Activated CD8-positive, alpha-beta memory T cell treated with anti-CD3 and anti-CD28 coated beads for 4 hours (primary cell): ENCODE measurements at places on chromosomes 5 and 9.

DNA sequence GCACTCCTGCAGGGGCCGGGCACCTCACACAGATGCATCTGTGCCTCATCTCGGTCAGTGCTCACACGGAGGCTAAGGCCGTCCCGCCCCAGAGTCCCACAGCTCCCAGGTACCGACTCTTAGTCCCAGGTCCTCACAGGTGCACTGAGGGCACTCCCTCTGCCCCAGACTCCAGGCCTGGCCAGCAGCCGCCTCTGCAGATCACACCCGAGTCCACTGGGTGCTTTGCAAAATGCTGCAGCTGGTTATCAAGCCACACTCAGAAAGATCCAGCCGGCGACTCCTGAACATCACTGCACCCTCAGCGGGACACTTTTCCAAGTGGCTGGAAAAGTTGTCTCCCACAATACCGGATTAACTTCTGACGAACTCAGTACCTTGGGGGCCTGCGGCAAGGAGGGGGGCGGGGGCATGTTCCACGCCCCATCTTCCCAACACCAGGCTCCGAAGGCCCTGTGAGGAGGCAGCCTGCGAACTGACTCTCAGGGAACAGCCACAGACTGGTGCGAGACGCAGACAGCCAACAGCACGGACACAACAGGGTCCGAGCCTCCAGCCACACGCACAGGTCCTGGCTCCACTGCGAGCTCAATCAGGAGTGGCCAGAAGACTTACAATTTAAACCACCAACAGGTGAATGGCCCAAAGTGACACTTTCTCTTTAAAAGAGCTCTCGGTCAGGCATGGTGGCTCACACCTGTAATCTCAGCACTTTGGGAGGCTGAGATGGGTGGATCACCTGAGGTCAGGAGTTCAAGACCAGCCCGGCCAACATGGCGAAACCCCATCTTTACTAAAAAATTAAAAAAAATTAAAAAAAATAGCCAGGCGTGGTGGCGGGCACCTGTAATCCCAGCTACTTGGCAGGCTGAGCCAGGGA lies 4.0 kb downstream of the BRD3 start:
- DNase-seq, result no peak

DNA sequence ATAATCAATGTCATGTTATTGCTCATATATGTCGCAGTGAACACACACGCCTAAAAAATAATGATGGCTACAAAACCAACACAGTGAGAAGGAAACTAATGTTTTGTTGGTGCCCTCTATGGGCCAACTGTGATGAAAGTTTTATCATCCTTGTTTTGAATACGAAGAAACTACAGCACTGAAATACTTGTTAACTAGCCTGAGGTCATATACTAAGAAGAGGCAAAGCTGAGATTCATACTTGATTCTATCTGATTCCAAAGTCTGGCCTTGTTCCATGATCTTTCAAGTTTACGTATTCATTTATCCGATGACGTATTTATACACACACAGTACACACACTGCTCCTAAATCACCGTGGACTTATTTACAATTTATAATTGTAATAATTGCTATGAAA lies 16.1 kb upstream of the DRD1 start:
- no peak for DNase-seq

GRCh38 chr5:80254767-80255430 lies 949 bp downstream of the SERINC5 start:
- no peak for DNase-seq

GRCh38 chr9:135048758-135049444 lies 38.6 kb upstream of the OLFM1 start:
- no peak for DNase-seq

GRCh38 chr9:36023260-36024048 lies 13.3 kb upstream of the RECK start:
- DNase-seq, result peak; percentile 33

DNA sequence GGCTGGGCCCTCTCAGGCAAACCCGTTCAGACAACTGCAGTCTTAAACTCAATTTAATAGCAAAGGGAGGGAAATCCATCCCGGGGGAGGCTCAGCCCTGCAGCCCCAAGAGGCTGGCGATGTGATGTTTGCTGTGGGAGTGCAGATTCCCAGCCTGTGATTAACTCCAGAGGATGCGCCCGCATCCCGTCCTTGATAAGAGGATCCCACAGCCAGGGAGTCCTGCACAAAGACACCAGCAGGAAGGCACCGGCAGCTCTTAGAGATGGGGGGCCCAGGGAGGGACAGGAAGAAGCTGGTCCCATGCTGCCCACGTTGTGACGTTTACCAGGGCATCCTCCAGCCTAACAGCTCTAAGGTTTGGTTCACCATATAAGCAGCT lies 64.7 kb downstream of the MRPL36 start:
- no peak for DNase-seq

- DNase-seq, result no peak
These were observed 295.7 kb downstream of the CTNND2 start for GRCh38 chr5:11608530-11608929.

- no peak for DNase-seq
These were observed 16.6 kb downstream of the FYB1 start for GRCh38 chr5:39202597-39203274.

DNA sequence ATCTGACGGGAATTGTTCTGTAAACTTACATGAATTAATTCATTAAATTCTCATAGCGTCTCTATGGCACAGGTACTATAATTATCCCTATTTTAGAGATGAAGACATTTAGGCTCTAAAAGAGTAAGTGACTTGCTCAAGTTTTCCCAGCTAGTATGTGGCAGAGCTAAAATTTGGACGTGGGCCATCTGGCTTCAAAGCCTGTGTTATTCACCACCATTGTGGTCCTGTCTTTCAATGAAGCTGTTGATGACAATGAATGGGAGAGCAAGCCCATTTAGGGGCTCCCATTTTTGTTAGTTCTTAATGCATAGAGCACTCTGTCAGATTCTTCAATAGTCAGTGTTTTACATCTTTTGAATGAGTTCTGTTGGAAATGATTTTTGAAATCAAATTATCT lies 236.0 kb upstream of the CD180 start:
- no peak for DNase-seq

GRCh38 chr5:18243846-18244245 lies 609.6 kb downstream of the TAF11L14 start:
- DNase-seq, result no peak

- no peak for DNase-seq
These were observed 16.7 kb upstream of the KIF27 start for GRCh38 chr9:83937861-83938455.

DNA sequence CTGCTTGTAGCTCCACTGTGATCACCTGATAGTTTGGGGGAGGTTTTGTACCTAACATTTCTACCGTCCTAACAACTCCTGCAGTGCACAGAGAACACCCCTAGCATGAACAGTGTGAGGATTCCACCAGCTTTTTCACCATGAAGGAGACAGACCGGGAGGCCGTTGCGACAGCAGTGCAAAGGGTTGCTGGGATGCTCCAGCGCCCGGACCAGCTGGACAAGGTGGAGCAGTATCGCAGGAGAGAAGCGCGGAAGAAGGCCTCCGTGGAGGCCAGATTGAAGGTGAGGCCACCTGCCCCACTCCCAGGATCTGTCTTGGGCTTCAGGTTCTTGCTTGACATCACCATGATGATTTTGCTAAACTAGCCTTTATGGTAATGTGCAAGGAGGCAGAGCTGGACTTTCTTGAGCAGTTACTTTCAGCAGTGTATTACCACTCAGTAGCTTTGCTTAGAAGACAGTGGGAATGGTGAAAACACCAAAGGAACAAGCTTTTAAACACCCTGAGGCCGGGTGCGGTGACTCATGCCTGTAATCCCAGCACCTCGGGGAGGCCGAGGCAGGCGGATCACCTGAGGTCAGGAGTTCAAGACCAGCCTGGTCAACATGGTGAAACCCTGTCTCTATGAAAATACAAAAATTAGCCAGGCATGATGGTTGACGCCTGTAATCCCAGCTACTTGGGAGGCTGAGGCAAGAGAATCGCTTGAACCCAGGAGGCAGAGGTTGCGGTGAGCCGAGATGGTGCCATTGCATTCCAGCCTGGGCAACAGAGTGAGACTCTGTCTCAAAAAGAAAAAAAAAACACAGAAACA lies 3.3 kb downstream of the EXOC3 start:
- DNase-seq, result no peak

DNA sequence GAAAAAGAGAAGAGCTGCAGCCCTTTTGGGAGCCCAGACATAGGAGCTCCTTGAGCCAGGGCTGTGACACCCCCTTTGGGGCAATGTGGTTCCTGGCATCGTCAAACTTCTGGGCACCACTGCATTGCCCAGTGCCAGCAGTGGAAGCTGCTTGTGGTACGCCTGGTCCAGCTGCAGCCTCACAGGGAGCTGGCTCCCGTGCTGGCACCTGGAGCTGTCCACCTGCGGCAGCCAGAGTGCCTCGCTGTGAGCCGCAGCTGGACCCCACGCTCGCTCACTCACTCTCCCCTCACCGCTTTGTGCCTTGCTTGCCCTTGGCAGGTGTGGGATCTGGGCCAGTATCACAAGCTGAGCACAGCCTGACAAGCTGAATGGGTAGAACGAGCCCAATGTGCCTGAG lies 1150.8 kb upstream of the CDH6 start:
- DNase-seq, result no peak

GRCh38 chr5:102737805-102738469 lies 17.2 kb upstream of the PAM start:
- no peak for DNase-seq

DNA sequence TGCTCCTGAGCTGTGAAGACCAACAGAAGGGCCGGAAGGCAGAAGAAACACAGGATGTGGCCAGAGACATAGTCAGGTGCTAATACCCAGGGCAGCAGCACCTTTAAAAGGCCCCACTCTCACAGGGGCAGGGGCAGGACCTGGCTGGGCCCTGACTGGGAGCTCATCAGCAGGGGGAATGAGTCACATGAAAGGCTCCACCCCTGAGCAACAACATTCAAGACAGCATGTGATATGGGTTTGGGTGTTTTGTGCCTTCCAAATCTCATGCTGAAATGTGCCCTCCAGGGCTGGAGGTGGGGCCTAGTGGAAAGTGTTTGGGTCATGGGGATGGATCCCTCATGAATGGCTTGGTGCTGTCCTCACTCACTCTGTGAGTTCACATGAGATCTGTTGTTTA lies 181.7 kb downstream of the ERCC6L2 start:
- DNase-seq, result no peak

- no peak for DNase-seq
These were observed 158.9 kb downstream of the ADAMTSL1 start for GRCh38 chr9:18632632-18633403.

DNA sequence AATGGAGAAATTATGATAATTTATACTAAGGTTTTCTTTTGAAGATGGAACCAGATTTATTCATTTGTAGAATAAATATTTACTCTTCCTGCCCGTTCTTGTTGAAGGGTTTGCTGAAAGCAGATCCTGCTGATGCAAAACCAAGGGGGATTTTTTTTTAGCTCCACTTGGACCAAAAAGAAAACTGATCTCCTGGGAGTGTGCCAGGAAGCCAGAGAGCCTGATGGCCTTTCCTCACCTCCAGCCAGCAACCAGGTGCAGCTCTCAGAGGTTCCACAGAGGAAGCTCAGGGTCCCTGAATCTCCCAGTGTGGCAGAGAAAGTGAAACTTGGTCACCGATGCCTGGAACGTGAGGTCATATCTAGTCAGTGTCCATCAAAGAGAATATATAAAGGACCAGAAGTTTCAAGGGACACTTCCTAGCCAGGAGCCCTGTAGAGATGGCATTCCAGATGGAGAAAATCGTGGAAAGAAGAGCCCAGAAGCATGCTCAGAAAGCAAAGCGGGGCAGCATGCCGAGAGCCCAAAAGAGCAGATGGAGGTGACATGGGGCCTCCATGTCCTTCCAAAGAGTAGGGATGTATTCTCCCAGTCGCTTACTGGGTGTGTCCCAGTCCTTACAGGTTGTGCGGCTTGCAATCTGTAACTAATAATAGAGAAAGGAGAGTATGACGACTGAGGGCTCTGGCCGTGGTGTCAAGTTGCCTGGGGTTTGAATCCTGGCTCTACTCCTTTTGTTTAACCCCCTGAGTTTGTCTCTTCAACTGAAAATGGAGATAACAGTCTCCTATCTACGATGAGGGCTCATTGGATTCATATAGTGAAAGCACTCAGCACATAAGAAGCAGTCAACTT lies 12.2 kb downstream of the AFAP1L1 start:
- DNase-seq, result no peak

- no peak for DNase-seq
These were observed 22.2 kb downstream of the TTLL11 start for GRCh38 chr9:122070728-122071515.

DNA sequence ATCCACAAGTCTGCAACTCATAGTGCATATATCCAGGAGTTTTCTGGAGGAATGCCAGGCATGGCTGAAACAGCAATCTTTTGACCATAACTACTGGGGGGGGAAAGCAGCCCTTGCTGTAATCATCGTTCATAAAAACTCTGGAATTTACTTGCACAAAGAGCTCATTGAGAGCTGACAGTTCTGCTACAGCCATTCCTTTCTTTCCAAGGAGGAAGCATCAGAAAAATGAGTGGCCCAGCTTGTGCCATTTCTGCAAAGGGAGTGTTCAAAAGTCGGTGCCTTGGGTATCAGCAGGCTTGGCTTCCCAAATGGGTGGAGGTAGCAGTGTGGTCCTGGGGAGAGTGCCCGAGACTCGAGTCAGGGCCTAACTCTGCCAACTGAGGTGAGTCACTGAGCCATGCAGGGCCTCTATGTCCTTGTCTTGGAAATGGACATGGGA lies 101.5 kb downstream of the GCNT1 start:
- DNase-seq, result no peak

DNA sequence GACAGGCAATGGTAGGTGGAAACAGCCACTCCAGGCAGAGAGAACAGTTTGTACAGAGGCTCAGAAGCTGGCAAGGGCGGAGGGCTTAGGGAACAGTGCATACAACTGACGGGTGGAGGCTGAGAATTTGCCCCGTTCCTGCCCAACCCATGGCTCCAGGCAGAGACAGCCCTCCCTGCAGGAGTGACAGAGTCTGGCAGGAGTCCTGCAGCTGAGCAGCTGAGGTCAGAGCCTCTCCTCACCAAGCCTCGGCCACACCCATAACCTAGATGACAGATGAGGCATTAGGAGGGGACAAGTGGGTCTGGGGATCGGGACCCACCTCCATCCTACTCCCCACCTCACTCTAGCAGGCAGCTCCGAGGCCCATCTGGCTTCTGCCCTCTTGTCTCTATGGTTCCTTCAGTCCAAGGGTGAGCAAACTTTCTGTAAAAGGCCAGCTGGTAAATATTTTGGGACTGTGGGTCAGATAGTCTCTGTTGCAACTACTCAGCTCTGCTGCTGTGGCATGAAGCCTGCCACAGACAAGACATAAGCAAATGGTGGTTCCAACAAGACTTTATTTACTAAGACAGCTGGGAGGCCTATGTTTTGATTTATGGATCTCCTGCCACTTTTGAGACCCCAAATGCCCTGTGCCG lies 83.7 kb downstream of the SH3TC2 start:
- DNase-seq, result no peak

- DNase-seq, result no peak
These were observed 744 bp downstream of the OTULIN start for GRCh38 chr5:14665101-14665822.
